ENCODE measurements at places on chromosomes 11 and 22.

DNA sequence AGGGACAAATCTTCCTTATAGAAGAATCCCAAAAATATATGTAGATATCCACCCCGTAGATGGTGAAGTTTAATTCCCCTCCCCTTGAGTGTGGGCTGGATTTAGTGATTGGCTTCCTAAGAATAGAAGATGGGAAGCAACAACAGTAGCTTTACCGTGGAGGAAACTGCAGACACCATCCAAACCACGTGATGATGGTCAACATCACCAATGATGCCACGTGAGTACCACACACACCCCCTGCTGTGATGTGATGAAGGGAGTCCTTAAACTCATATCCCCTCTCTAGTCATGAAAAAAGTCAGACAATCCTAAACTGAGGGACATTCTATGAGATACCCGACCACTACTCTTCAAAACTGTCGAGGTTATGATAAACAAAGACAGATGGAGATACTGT lies 76.4 kb upstream of the SLC22A12 start:
- ATAC-seq, result no peak

- ATAC-seq, result no peak
These were observed 803.0 kb upstream of the FAT3 start for GRCh38 chr11:91421641-91422040.

GRCh38 chr22:24706054-24706453 lies 68.5 kb downstream of the PIWIL3 start:
- no peak for ATAC-seq

- ATAC-seq, result no peak
These were observed 14.8 kb downstream of the PLAAT3 start for GRCh38 chr11:63599211-63600122.

- ATAC-seq, result no peak
These were observed 108.7 kb downstream of the DSCAML1 start for GRCh38 chr11:117688255-117688797.

DNA sequence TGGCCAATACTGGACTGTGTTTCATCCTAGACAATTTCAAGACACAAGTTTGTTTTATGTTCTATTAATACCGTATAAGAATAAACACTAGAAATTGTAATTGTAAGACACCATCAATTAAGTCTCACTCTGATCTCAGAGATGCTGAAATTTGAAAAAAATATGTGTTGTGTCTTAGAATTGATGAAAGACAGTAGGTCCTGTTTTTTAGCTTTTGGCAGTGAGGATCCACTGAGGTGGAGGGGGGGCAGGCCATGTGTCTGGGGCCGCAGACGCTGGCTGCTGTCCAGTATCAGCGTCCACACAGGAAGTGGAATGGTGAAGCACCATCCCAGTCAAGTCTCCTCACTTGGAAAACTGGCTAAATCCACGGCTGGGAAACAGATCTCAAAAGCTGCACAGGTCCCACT lies 22.5 kb upstream of the ALG8 start:
- no peak for ATAC-seq

DNA sequence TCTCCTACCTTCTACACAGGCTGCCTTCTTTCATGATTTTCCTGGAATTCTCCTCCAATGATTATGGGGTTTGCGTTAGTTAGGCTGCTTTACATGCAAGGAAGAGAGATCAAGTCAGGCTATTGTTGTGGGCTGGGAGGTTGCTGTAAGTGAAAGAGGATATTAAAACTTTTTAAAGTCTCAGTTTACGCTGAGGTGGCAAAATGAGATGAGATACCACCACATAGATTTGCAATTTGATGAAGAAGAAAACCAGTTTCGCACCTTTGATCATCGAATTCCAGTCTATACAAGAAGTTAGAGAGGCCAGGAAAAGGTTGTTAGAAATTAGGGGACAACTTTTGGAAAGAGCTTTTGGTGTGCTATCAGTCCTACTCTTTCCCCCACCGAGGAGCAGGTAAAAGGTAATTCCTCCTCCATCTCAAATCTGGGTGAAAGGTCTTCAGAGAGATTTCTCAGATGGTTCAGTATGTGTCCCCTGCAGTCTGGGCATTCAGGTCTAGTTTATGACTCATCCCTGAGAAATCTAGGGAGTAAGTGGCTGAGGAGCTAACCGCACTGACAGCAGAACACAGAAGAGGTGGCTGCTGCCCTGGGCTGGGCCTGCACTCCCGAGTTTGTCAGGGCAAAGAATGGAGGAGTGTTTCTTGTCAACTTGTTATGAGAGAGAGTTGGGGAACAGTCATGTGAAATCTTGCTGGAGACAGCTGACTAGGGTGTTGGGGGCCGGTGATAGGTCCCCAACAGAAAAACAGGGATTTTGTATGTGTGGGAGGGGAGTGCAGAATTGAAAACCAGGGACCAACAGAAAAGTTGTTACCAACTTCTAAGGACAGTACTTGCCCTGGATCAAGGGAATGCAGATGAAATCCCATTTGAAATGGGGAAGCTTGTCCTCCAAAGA lies 34.7 kb downstream of the CCDC83 start:
- ATAC-seq, result no peak

DNA sequence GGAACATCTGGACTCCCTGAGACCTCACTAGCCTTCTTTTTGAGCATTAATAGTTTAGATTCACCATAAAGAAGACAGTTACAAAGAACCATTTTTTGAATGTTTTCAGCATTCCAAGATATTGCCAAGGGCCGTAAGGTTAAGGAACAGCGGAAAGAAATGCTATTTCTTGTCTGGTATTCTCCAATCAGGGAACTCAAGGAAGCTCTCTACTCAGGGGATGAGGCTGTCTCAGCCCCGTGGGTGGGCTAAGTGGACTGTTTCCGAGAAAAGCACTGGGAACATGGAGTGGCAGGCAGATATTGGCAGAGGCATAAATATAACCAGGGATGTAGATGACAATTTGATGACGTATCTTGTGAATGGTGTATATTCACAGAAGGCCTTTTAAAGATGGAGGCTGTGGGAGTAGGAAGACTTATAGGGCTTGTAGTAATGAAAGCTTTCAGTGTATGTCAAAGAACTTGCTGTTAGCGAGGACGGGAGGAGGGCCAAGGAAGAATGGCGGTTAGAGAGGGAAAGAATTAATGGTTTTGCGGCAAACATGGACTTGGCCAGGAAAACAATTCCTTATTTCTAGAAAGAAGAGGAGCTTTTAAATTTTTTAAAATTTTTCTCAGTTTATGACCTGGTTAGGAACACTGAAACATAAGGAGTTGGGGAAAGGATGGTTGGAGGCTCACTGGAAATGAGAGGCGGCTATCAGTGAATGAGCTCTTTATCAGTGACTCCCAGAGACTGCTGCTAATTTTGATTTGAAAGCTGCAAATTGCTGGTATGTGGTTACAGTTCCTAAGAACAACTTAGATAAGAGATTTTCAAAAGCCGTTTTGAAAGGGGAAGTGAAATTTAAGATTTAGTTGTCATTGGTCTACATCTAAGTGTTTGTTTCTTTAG lies 64.6 kb downstream of the ST3GAL4 start:
- ATAC-seq, result no peak

GRCh38 chr11:10118865-10119264 lies 175.2 kb downstream of the SBF2 start:
- no peak for ATAC-seq

GRCh38 chr11:117005758-117006157 lies 92.5 kb downstream of the SIK3 start:
- ATAC-seq, result no peak

DNA sequence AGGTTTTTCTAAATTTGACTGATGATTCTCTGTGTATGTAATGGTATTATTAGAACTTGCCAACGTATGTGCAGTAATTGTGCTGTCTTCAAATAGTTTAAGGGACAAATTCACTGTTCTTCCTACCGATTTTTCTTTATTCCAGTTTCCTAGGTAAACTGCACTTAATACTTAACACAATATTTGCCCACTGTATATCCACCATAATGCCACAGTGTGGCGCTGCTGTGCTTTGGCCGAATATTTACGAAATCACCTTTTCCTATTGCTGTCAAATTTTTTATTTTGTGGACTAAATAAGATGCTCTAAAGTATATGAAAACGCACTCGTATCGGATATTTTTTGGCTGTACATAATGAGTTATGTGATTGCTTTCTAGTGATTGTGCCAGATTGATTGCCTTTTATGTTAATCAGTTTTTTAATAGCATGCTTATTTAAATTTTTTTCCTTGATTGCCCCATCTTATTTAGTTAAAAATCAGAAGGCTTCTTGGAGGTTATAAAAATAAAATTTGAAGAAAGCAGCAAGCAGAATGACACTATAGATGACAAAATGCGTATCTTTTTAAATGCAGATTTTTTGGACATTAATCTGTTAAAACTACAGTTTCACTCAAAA lies 10.5 kb downstream of the AASDHPPT start:
- ATAC-seq, result no peak

- no peak for ATAC-seq
These were observed 309.4 kb upstream of the ZC3H12C start for GRCh38 chr11:109783840-109784239.

DNA sequence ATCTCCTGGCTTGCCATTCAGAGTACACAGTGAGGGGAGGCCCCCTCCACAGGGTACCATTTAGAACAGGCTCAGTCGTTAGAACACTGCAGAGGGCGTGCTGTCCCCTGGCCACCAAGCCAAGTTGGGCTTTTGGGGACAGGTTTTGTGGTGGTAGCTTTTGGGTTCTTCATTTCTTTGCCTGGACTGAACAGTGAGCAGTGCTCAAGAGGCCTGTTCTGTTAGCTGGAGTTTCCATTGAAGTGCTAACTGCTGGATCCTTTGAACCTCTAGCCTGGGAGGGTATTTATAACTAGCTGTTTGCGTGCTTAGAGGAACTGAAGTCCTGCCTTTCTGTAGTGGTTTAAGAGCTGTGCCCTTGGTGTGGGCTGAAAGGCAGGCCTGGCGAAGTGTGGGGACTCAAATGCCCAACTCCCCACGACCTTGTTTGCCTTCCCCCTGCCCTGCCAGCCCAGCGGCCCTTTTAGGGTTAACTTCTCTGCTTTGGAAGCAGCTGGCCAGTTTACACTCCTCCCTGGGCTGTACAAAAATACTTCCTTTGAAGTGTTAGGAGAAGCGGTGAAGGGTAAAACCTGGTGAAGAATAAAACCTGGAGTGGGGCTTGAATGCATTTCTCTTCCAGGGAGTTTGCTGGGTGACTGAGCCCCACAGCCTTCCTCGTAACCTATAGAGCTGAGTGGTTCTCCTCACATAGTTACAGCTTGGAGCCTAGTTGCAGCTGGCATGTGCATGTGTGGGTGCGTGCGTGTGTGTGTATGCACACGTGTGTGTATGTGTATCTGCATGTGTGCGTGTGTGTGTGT lies 34.6 kb downstream of the ZNRF3 start:
- ATAC-seq, result no peak

DNA sequence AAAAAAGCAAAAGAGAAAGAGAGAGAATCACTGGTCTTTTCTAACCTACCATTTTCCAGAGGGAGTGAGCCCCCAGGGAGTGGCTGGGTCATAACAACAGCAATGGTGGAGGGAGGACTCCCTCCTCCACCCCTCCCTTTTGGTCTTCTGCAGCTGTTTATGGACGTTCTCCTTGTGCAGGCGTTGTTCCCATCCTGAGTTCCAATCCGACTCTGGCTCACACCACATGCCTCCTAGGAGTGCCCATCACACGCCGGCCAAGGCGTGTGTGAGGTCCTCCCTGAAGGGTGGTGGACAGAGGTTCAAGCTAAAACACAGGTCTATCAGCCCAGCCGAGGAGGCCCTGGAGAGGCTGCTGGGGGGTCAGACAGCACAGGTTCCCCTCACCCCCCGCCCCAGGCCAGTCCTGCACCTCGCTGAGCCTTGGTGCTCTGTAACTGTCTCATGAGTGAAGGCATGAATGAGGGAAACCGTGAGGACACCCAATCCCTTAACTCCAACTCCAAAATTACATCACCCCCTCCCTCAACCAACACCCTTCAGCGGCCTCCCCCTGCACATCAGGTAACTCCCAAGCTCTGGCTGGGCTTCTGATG lies 29.4 kb downstream of the IFT27 start:
- ATAC-seq, result no peak

DNA sequence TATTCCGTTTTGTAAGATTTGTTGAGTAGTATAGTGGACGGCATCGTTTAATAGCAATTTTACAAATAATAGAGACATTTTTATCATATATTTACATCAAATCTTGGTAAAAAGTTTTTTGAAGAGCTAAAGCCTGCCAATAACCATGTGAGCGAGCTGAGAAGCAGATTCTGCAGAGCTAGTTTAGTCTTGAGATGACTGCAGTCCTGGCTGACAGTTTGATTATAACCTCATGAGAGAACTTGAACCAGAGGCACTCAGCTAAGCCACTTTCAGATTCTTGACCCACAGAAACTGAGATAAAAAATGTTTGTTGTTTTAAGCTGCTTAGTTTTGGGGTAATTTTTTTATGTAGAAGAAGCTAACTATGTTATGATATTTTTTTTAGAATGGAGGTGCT lies 78.9 kb downstream of the PDE3B start:
- no peak for ATAC-seq

DNA sequence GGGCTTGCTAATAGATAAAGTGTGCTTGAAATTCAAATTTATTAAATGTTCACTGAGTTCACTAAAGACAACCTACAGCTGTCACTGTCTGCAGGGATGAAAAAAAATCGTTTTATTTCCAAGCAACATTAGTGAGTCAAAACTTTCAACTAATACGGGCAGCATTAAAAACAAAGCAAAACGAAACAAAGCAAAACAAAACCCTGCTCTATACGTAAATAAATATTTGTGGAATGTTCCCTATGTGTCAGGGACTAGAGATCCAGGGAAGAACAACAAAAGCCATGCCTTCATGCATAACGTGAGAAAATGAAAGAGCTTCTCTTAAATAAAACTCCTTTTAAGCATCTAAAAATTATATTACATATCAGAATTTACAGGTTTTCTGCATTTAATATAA lies 553 bp downstream of the NAALAD2 start:
- ATAC-seq, result no peak

GRCh38 chr11:61828379-61828628 lies 204 bp downstream of the FADS2 start:
- no peak for ATAC-seq

- ATAC-seq, result no peak
These were observed 4.8 kb upstream of the CASTOR1 start for GRCh38 chr22:30294066-30294465.

DNA sequence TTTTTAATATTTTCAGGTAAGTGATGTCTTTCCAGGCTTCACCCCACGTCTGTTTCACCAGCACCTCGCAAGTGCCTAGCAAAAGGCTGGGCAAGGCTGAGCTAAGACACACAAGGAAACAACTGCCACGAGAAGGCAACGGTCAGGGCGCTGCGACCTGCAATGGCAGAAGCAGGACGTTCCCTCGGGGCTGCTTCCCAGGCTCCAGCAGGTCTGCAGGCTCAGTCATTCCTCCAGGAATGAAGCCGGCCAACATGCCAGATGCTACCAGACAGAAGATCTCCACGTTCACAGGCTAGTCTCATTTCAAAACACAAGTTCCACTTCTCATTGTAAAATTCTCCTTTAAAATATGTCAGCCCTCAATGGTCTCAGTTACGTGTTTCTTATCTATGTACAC lies 45.5 kb downstream of the CELSR1 start:
- no peak for ATAC-seq

All from activated CD4-positive, CD25-positive, alpha-beta regulatory T cell treated with anti-CD3 and anti-CD28 coated beads, Interleukin-2, amount 50 U/mL, for 24 hours (primary cell).